ENCODE measurements at places on chromosomes 11 and 22.

DNA sequence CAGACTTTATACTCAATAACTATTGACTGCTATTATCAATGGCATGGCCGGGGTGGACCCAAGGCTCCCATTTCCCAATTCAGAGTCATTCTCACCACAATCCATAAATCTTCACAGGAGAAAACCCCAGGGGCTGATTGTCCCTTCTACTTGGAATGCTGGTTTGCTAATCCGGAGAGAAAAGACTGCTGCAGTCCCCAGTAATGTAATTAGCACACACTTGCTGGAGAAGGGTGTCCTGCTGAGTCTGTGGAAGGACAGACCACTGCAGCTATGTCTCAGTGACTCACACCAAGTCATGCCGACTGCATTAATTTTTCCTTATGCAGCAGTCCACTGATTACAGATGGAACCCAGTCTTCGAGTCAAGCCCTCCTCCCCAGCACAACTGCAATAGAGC lies 5.9 kb upstream of the ETS1 start:
- H3K36me3 ChIP-seq, result no peaks in the 10 kb centered on the region
- H3K4me1 ChIP-seq, result no peaks in the 10 kb centered on the region
- no peak overlapping the region for H3K27ac ChIP-seq
- no peaks in the 10 kb centered on the region for H3K27me3 ChIP-seq

- no peaks in the 10 kb centered on the region for H3K27me3 ChIP-seq
- peaks cover under 1% of the 10 kb centered on the region for H3K4me1 ChIP-seq
- H3K36me3 ChIP-seq, result no peaks in the 10 kb centered on the region
- no peak overlapping the region for H3K27ac ChIP-seq
Measured at GRCh38 chr22:29049655-29050263, 11.9 kb downstream of the C22orf31 start.

DNA sequence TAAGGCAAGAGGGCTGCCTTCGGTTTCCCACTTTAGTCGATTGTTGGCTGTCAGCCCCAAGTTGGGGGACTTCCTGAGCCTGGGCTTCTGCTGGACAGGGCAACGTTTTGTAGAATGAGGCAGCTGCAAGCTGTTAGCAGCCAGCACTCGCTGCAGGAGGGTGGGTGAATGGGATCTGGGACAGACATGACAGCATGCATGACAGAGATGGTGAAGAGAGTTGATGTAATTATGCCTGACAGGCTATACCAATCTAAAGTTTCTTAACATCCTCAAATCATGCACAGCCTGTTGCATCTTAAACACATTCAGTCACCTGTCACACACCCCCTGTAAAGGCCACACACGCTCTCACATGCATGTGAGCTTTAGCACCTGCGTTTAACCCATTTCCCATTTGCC lies 49.2 kb downstream of the CWC15 start:
- no peaks in the 10 kb centered on the region for H3K27me3 ChIP-seq
- no peak for DNase-seq
- no peak overlapping the region for H3K4me3 ChIP-seq
- H3K4me1 ChIP-seq, result peaks cover 15% of the 10 kb centered on the region
- no peak overlapping the region for H3K27ac ChIP-seq

DNA sequence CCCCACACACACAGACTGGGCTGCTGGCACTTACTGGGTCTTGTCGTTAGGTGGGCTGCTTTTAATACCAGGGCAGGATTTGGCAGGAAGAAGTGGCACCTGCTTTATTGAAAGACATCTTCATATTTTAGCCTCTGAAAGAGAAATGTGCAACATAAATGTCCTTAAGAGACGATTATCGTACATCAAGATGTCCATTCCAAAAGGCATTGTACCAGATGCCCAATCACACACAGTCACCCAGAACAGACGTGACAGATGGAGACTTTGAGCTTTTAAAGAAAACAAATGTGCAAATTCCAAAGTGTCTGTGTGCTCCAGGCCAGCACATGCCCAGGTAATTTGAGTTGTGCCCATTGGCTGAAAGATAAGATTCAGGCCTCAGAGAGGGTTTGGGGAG lies 155.7 kb downstream of the RRAS2 start:
- H3K4me3 ChIP-seq, result no peak overlapping the region
- no peak for DNase-seq
- H3K27ac ChIP-seq, result no peak overlapping the region
- peaks cover 2% of the 10 kb centered on the region for H3K4me1 ChIP-seq

GRCh38 chr11:10314199-10315072 lies 9.6 kb downstream of the ADM start:
- no peaks in the 10 kb centered on the region for H3K36me3 ChIP-seq
- H3K27ac ChIP-seq, result no peak overlapping the region
- H3K27me3 ChIP-seq, result no peaks in the 10 kb centered on the region

- no peaks in the 10 kb centered on the region for H3K27me3 ChIP-seq
- H3K27ac ChIP-seq, result no peak overlapping the region
- no peak overlapping the region for H3K4me3 ChIP-seq
- H3K4me1 ChIP-seq, result no peaks in the 10 kb centered on the region
Measured at GRCh38 chr11:121513807-121514206, 61.0 kb upstream of the SORL1-AS1 start.

GRCh38 chr22:40401532-40401931 lies 31.1 kb downstream of the SGSM3 start:
- H3K4me1 ChIP-seq, result no peaks in the 10 kb centered on the region
- no peak overlapping the region for H3K27ac ChIP-seq
- H3K27me3 ChIP-seq, result no peaks in the 10 kb centered on the region
- DNase-seq, result no peak
- no peaks in the 10 kb centered on the region for H3K36me3 ChIP-seq
- H3K4me3 ChIP-seq, result no peak overlapping the region

- no peaks in the 10 kb centered on the region for H3K4me1 ChIP-seq
- H3K36me3 ChIP-seq, result no peaks in the 10 kb centered on the region
- no peak overlapping the region for H3K27ac ChIP-seq
- no peak overlapping the region for H3K4me3 ChIP-seq
Measured at GRCh38 chr11:129451524-129451923, 75.9 kb downstream of the BARX2 start.

GRCh38 chr11:127248476-127248875 lies 247.9 kb upstream of the KIRREL3 start:
- no peak for DNase-seq
- no peaks in the 10 kb centered on the region for H3K4me1 ChIP-seq
- H3K27ac ChIP-seq, result no peak overlapping the region
- H3K27me3 ChIP-seq, result no peaks in the 10 kb centered on the region
- H3K4me3 ChIP-seq, result no peak overlapping the region
